ENCODE measurements at places on chromosomes 4 and X.

- no peak for DNase-seq
These were observed 496.3 kb downstream of the BCOR start for GRCh38 chrX:39601231-39602177.

GRCh38 chr4:28709891-28710290, 1849.2 kb downstream of the STIM2 start:
- no peak for DNase-seq

GRCh38 chr4:112288455-112288854, 2.8 kb upstream of the TIFA start:
- DNase-seq = no peak

DNA sequence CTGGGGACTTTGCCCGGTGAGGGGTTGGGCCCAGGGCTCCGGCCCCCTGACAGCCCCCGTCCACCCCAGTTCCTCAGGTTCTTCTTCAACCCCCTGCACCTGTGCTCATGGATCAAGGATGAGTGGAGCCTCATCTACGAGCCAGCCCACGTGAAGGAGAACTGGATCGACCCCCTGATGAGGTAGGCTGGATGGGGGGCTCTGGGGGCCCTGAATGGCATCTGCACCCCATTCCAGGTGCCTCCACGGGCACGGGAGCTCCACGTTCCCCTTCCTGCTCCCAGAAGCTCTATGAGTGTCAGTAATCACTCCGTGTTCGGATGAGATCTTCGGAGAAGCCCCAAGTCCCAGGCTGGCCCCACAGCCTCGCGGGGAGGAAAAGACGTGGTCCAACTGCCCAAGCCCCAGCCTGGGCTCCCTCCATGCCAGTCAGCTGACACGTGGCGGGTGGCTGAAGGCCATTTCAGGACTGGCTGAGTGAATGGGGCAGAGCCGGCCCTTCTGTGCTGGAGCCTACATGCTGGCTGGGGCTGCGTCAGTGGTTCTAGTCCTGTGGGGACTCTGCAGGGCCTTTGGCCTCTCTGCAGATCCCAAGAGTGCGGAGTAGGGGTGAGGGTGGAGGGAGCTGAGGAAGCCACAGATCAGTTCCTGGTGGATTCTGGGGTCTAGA, 24.4 kb downstream of the CFAP99 start:
- DNase-seq = no peak

GRCh38 chr4:24551492-24552289, 32.7 kb downstream of the DHX15 start:
- no peak for DNase-seq

DNA sequence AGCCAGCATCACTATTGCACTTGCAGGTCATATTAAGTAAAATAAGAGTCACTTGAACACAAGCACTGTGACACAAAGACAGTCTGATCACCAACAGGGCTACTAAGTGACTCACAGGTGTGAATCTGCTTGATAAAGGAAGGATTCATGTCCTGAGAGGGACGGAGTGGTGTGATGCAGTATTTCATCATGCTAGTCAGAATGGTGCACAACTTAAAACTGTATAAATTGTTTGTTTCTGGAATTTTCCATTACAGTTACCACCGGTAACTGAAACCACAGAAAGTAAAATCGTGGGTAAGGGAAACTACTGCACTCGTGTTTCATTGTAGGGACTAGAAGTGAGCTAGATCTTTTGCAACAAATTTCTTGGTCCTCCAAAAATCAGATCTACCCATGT, 109.7 kb downstream of the ELOVL6 start:
- no peak for DNase-seq

DNA sequence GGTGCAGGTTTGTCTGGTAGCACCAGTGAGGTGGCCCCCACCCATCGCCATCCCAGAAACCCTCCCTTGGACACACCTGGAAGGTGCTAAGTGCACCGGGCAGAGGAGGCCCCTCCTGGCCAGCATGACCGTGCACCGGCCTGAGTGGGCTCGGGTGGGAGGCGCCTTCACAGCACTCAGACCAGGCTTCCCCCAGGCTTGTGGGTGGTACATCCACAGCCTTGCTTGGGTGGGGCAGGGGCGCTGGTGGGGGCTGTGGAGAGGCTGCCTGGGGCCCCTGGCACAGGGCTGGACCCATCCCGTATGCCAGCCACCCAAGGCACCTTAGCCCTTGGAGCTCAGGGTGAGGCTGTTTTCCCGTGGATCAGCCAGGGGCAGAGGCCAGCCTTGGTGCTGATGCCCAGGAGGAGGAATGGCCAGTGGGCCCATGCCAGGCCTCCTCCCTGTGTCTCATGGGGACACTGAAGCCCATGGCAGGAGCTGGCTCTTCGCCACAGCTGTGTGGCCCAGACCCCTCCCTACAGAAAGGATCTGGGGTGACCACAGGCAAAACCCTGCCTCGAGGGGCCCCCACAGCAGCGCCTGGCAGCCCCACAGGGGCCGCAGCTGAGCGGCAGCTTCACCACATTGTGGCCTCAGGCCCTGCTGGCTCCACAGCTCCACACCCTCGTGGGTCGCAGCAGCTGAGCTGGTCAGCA, 21.4 kb downstream of the NKX1-1 start:
- no peak for DNase-seq

GRCh38 chrX:128616933-128617332, 564.7 kb upstream of the ACTRT1 start:
- DNase-seq = no peak

- DNase-seq = no peak
These were observed 13.0 kb downstream of the DKC1 start for GRCh38 chrX:154775419-154776349.

All from stimulated activated CD4-positive, alpha-beta T cell treated with anti-CD3 and anti-CD28 coated beads, Interleukin-1b, Interleukin-23, amount 100 ng/mL, for 24 hours (primary cell).